Activated CD4-positive, CD25-positive, alpha-beta regulatory T cell treated with anti-CD3 and anti-CD28 coated beads, Interleukin-2, amount 50 U/mL, for 16 hours (primary cell): ENCODE measurements at places on chromosomes 4 and X.

DNA sequence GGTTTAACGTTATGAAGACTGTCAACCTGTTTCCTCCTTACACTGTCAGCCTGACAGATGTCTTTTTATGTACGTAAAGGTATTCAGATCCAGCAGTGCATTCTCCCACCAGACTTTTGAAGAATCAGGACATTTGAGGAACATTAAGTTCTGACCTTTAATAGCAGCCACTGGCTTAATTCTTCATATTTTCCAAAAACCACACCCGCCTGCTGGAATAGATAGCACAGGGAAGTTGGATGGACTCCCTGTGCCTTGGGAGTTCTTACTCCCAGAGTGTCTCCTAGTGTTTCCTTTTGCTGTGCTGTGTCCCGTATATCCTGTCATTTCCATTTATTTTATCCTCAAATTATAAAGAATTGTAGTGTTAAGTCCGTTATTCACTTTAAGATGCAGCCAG is 94.5 kb downstream of the AFF1 start:
- DNase-seq, result no peak

DNA sequence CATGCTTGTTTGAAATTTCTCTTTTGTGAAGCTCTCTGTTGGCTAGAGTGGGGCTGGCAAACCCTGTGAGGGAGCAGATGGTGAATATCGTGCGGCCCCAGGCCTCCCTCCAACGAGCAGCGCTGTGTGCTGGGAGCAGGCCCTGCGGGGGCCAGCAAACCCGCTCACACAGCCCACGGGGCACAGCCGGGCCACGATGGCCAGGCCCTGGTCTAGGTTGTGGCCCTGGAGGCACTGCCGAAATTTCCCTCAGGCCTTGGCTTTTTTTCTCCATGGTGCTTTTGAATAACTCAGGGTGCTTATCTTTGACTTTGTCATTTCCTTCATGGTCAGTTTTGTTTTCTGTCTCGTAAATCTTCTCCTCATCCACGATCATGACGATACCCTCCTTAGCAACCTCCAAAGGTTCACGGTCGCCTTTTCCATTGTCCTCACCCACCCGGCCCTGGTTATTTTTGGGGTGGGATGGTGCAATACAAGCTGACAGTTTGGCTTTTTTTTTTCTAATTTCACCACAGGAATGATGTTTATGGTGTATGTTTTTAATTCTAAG is 20.7 kb downstream of the PCGF3 start:
- no peak for DNase-seq

DNA sequence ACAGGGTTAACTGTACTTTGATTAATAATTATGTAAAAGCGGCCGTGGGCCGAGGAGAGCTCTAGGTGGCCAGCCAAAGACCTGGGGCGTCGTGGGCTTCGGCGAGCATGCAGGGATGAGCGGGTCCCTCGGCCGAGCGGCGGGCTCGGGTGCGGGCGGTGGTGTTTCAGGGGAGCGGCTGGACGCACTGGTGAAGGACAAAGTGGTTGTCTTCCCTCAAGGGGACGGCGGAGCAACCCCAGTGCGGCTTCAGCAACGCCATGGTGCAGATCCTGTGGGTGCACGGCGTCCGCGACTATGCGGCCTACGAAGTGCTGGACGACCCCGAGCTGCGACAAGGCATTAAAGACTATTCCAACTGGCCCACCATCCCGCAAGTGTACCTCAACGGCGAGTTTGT is 103.0 kb upstream of the C1GALT1C1 start:
- no peak for DNase-seq

GRCh38 chr4:53747401-53747800 is 156.1 kb upstream of the LNX1 start:
- no peak for DNase-seq

DNA sequence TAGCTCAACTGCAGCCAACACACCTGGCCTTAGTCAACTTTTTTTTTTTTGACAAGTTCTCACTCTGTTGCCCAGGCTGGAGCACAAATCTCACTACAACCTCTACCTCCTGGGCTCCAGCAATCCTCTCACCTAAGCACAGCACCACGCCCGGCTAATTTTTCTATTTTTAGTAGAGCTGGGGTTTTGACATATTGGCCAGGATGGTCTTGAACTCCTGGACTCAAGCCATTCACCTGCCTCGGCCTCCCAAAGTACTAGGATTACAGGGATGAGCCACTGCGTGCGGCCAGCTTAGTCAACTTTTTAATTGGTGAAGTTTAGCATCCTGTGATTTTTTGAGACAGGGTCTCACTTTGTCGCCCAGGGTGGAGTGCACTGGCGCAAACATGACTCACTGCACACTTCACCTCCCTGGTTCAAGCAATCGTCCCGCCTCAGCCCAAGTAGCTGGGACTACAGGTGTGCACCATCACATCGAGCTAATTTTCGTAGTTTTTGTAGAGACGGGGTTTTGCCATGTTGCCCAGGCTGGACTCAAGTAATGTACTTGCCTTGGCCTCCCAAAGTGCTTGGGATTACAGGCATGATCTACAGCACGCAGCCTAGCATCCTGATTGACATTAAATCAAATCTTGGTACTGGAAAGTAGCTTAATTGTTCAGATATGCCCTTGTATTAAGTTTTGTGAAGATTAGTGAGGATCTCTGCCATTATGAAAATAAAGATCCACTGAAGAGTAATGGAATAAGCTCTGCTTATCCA is 8.3 kb downstream of the HNRNPDL start:
- DNase-seq, result no peak

DNA sequence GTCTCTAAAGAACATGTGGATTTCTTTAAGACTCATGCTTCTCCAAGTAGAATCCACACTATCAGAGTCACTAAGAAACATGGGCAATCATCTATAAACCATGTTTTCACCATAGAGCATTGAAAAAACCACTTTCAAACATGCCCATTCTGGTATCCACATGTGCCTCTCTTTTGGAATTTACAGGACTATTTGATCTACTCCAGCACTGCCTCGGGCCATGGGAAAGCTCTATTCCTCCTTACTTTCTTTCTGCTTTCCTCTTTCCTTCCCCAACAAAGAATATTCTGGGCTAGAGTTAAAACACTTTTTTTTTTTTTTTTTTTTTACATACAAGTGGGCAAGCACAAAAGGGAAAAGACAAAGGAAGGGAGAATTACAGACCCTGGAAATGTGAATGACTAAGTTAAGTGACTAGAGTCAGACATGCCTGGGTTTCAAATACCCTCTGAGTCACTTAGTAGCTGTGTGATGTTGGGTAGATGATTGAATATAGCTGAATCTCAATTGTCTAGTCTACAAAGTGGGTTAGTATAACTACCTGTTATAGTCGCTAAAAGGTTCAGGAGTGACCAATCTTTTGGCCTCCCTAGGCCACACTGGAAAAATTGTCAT is 847.7 kb upstream of the INTU start:
- DNase-seq, result no peak

DNA sequence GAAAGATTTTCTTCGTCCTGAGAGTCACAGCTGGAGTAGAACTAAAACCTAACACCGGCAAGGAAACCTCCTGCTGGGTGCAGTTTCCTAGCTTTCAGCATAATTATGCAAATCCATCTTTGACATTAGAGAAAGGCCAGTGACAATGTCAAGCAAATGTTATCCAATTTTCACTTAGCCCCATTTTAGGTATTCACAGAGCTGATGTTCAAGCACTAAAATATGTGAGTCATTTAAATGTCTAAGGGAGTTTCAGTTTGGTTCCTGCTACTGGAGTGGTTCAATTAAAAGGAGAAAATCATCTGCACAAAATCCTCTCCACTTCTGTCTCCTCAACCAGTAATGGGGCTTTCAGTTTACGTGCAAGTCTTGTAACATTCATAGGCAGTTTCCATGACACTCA is 37.1 kb upstream of the AMOT start:
- no peak for DNase-seq

GRCh38 chr4:139922406-139923024 is 231.5 kb downstream of the MAML3 start:
- no peak for DNase-seq

DNA sequence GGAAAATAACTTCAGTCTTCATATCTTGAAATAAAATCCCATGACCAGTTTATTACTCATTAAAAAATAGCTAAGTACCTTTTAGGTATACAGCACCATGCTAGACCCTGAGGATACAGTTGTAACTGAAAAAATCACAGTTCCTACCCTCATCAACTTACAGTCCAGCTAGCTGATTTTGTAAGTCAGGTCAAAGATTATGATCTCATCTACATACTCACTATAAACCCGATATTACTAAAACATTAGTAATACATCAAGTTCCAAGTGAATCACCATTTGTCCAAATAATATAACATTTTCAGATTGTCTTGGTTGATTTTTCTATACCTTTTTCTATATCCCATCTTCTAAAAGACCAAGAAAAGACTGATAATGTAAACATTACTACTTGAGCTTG is 333.9 kb downstream of the INPP4B start:
- DNase-seq, result no peak

GRCh38 chr4:112693507-112693906 is 56.6 kb downstream of the LARP7 start:
- no peak for DNase-seq

- DNase-seq, result no peak
These were observed 112.8 kb upstream of the DMD start for GRCh38 chrX:33324099-33324498.

- no peak for DNase-seq
These were observed 6.5 kb upstream of the RNF4 start for GRCh38 chr4:2462218-2462991.

DNA sequence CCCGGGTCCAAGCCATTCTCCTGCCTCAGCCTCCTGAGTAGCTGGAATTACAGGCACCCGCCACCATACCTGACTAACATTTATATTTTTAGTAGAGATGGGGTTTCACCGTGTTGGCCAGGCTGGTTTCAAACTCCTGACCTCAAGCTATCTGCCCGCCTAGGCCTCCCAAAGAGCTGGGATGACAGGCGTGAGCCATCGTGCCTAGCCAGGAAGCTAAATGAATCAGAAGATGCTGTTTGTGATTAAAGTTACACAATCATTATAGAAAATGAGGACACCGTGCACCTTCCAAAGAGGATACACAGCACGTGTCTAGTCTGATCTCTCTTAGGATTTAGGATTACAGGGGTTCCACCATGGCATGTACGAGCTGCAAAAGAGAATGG is 99.6 kb downstream of the DHRSX start:
- no peak for DNase-seq

DNA sequence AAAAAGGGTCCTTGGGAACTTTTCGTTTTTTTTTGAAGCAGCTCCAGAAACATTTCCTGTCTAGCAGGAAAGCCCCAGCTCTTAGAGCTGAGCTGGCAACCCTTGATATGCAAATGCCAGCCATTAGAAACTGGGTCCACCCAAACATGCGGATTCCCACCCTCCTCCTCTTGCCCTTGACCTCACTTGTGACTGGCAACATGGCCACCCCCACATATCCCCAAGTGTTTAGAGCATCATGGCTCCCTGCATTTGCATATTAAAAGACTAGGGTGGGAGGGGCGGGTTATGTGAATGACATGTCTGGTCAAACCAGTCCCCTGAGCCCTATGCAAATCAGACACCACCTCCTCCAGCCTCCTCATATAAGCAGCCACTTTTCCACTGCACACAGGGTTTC is 671.1 kb downstream of the FAT4 start:
- no peak for DNase-seq

GRCh38 chr4:72567821-72568675 is 973 bp downstream of the ADAMTS3 start:
- no peak for DNase-seq

DNA sequence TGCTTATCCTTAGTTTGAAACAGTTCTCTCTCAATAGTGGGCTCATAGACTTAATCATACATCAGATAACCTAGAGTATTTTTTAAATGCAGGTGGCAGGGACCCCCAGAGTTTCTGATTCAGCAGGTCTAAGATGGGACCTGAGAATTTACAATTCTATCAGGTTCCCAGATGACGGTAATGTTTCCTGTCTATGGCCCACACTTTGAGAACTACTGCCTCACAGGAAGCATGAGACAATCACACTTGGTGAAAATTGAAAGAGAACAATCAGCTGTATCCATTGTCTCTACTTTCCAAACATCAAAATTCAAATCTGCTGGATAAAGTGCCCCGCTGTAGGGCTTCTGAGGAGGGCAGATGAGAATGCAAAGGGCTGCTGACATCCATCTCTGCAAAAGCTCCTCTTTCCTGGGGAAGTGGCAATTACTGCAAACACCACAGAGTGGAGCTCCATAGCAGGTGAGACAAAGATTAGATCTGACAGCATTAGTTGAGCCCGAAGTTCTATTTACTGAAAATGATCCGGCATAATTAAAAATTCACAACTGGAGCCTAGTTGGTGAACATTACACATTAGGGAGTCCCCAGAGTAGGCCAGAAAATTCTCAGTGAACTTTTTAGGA is 187.8 kb upstream of the MBNL3 start:
- DNase-seq, result no peak

DNA sequence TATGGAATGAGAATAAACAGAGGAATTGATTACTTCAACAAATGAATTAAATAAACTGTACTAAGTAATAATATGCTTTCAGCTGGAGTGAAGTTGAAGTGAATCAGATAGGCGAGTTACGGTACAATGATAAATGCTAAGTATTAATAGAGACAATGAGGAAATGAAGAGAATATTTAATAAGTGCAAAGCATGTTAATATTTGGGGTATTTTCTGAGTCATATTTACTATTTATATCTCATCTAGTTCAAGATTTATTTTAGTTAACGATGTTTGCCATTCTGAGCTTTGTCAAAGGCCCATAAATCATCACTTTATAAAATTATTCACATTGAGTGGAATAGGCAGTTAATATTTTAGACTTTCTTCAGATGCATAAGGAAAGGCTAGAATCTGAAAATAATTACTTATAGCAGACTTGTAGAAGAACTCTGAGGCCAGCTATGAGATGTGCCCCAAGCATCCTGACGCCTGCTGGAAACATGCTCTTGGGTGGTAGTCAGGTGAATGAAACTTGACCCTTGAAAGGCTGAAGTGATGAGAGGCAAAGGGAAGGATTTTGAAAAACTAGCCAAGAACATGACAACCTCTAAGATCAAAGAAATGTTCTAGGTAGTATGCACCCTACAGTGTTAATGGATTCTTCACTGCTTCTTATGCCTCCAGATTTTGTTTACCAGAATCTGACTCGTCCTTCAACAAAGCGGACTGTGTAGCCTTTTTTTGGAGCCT is 133.8 kb upstream of the STIM2 start:
- no peak for DNase-seq

GRCh38 chrX:20952180-20952579 is 422.0 kb upstream of the CNKSR2 start:
- no peak for DNase-seq

DNA sequence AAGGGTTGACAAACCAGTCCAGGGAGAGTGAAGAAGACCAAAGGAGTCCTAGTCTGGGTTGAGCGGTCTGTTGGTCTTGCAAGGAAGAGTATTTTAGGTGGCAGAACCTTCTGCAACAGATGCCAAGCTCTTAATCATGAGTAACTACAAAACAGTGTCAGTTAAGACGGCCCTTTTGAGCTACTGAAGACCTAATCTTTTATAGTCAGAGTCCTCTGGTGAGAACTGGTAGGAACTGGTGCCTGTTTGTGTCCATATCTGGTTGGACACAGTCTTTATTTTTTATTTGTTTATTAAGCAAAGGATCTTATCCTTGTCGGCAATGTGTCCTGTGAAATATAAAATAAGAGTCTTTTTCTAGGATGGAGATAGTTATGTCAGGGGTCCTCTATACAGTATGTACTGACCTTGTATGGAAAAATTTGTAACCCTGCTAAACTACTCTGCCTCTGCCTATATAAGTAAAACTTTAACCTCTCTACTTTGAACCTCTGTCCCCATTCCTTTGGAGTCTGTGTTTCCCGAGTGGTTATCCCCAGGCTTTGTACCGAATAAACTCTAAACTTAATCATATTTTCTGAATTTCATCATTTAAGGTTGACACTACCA is 47.1 kb downstream of the FAM13A start:
- DNase-seq, result no peak

GRCh38 chr4:141132709-141133145 is 542 bp downstream of the RNF150 start:
- no peak for DNase-seq
